Breast epithelium (tissue), 4 donors: ENCODE measurements at places on chromosomes 4 and X. TPM values are rescaled to one million over a fixed set of nuclear protein-coding genes. Genes with fewer than 3 reads are reported as not detected.

GRCh38 chr4:107799669-107800450 is 24.9 kb upstream of the SGMS2 start:
- no peak for DNase-seq

DNA sequence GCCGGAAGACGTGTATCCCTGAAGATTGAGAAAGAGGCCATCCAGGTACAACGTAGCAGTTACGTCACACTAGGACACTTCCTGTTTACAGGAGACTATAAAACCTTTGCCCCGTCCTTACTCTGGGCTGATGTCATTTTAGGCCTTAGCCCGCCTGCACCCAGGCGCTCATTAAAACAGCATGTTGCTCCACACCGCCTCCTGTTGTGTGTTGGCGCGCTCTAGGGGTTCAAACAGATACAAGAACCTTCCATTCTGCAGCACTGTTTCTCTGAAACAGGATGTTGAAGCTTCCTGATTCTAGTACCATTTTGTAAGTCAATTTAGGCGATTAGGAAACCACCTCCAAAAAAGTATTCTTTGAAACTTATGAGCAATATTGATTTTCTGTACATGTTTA is 722.1 kb downstream of the PCDH7 start:
- no peak for DNase-seq

GRCh38 chr4:41256740-41257256 is at the start of gene UCHL1:
Gene UCHL1, plus strand, starts transcription at chr4:41256928. Its CDS starts 49 bp downstream, at chr4:41256977.
- no peak for DNase-seq

Gene TGIF2LX
- not detected for total RNA-seq

Gene PNMA3
- total RNA-seq = not detected

- DNase-seq = no peak
Measured at GRCh38 chr4:145498430-145498829, 16.8 kb downstream of the SMAD1 start.

- no peak for DNase-seq
Measured at GRCh38 chrX:138765051-138765450, 53.5 kb upstream of the FGF13 start.

Gene CPLX1
- 0.16 TPM for total RNA-seq

DNA sequence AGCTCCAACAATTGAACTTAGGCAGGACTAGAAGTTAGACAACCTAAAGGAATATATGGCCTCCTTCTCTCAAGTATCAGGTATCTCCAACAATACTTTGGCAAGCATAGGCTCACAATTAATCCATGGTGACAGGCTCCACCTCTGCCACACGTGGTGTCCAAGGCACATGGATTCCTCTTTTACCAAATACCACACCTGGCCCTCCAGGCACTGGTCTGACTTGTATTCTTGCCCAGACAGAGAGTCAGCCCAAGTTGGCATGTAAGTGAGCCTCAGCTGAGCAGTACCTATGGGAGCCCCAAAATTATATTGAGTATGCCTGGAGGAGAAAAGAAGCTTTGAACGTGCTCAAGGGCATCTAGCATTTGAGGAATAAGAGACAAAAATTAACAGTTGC is 19.6 kb downstream of the SRPX2 start:
- no peak for DNase-seq

Gene ZNF630
- total RNA-seq = 8.0 TPM

DNA sequence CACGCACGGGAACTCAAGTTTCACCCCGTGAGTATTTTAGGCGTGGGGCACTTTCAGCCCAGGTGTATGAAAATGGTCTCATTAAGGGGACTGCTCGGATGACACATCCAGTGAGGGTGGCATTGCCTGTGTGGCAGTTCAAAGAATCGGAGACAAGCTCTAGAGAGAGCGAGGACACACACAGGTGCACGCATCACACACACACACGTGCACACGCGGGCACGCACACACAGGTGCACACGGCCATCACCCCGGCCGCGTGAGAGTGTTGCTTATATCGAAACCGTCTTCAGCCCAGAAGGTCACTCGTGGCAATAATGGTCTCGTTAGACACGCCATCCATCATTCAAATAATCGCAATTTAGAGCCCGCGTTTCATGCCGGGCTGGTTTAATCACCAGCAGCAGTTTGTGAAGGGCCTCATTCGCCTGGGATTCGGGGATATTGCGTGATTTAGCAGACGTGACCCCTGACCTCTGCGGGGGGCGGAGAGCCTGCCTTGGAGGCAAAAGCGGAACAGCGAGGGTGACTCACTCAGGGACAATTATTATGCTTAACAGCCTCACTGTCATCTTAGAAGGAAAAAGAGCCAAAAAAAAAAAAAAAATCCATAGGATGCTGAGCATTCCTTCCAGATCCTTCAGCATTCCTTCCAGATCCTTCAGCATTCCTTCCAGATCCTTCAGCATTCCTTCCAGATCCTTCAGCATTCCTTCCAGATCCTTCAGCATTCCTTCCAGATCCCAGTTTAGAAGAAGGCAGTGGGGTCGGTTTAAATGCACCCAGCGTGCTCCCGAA is 89.4 kb upstream of the PPP2R3B start:
- DNase-seq = no peak

Gene PKD2
- 66.2 TPM for total RNA-seq

DNA sequence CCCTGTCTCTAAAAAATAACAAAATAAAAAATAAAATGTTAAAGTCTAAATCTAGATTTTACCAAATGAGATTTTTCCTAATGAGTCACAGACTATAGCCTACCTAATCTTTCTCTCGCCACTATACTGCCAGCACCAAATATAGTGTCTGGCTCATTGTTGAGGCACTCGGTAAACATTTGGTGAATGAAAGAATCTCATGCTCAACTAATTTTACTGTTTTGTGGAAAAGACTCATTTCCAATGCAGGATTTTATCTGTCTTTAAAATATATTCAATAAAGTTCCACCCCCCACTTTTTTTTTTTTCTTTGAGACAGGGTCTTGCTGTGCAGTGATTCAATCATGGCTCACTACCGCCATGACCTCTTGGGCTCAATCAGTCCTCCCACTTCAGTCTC is 71.5 kb downstream of the PLS3 start:
- DNase-seq = no peak

- no peak for DNase-seq
Measured at GRCh38 chrX:7318241-7318640, 170.3 kb upstream of the PUDP start.

DNA sequence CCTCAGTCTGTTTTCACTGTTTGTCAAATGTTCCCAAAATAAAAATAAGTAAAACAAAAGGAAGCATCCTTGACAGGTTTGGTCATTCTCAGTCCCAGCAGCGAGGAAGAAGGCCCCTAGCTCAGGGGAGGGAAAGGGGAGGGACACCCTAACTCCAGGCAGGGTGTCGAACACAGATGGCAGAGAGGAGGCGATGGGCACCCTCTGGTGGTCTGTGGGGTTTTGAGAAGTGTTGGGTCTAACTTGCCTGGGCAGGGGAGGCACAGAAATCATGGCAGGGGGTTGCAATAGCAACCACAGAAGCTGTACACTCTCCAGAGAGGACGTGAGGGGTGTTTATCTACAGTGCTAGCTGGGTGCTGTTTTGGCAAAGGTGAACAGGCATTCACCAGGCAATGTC is 229.8 kb upstream of the SFRP2 start:
- no peak for DNase-seq

DNA sequence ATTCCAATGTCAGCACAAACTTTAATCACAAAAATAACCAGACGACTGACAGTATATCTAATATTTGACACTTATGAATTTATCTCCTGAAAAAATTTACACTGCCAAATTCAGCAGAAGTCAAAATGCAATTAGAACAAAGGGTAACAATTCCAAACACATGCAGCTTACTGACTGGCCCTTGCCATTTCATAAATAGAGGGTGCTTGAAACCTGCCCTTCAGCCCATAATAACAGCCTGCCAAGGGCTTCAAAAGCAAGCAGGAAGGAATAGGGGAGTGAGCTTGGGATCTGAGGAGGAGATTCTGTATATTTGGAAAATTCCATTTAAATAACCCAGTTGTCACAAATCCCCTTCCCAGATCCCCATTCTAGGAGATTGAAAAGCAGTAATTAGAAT is 66.1 kb upstream of the IQCM start:
- no peak for DNase-seq
